Dermis blood vessel endothelial cell (primary cell): ENCODE measurements at places on chromosomes 6 and 20. TPM values are rescaled to one million over a fixed set of nuclear protein-coding genes. Genes with fewer than 3 reads are reported as not detected.

- DNase-seq: no peak
These were observed 19.1 kb upstream of the SPTLC3 start for GRCh38 chr20:12989586-12990115.

- peak; percentile 79 for DNase-seq
These were observed 692.1 kb downstream of the HTR1B start for GRCh38 chr6:76771059-76771634.

- no peak for DNase-seq
These were observed 1.1 kb upstream of the PRELID3B start for GRCh38 chr20:59043698-59044097.

- DNase-seq: no peak
These were observed 113.8 kb downstream of the AHI1 start for GRCh38 chr6:135383766-135384165.

GRCh38 chr6:147040121-147040910, 163.9 kb upstream of the STXBP5 start:
- no peak for DNase-seq

GRCh38 chr6:149127212-149127611, 190.3 kb upstream of the TAB2 start:
- no peak for DNase-seq

DNA sequence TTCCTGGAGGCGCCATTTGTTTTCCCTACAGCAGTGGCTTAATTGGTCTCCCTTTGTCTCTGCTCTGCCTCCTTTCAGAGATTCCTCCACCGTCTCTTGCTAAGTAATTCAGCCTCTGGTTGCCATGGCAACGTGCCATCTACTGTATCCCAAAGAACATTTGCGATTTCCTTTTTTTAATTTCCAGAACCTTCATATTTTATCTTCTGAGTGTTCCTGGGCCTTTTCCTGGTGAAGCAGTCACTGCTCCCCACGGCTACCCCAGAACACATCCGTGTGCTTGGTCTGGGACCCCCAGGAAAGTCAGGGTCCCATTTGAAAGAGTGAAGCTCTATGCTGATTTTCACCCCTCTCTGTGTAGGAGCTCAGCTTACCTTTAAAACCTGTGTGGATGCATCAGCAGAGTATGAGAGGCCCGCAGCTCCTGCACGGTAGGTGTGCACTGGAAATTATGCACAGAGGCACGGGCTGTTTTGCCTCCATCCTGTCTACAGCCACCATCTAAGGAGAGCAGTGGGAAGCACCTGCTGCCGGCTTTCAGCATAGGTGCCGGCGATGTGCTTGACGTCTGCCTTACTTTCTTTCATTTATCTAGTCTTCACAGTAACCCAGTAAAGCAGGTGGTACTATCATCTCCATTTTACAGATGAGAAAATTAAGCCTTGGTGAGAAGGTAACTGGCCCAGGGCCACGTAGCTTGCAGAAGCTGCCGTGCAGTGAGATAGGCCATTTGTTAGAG, 122.8 kb downstream of the SYCP2 start:
- DNase-seq: no peak

DNA sequence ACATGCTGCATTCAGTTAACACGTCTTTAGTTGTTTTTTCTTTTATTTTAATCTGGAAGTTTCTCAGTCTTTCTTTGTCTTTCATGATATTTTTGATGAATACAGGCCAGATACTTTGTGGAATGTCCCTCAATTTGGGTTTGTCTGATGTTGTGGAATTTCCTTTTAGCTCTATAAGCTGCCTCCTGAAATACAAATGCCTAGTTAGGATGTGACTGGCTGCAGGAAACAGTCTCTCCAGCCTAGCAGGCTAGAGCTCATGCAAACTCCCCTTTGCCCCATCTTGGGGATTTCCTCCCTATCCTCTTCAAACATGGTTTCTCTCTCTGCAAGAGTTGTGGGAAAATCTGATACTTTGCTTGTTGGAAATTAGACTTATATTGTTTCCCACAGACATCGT, 89.3 kb upstream of the JAG1 start:
- peak; percentile 47 for DNase-seq

DNA sequence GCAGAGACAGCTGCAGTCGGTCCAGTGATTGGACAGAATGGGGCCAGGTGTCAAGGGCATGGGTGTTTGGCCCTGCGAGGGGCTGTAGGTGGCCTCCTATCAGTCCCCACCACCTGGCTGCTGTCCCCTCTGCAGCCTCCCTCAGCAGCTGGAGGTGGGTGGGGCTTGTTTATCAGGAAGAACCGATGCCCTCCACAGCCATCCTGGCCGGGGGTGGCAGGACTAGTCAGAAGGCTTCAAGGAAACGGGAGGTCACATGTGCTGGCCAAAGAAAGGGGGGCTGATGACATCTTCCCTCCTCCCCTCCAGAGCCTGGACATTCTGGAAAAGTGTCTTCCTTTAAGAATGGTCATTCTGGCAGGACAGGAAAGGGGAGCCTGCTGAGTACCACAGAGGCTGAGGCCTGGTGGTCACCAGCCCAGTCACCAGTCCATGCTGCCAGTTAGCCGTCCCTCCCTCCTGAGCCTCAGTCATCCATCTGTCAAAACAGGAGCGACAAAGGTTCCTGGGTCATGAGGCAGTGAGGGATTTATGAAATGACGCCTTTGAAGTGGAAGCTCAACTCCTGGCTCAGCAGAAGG, 4.1 kb downstream of the FAM210B start:
- DNase-seq: peak; percentile 67

GRCh38 chr6:14734052-14734415, 511.8 kb upstream of the JARID2 start:
- no peak for DNase-seq

DNA sequence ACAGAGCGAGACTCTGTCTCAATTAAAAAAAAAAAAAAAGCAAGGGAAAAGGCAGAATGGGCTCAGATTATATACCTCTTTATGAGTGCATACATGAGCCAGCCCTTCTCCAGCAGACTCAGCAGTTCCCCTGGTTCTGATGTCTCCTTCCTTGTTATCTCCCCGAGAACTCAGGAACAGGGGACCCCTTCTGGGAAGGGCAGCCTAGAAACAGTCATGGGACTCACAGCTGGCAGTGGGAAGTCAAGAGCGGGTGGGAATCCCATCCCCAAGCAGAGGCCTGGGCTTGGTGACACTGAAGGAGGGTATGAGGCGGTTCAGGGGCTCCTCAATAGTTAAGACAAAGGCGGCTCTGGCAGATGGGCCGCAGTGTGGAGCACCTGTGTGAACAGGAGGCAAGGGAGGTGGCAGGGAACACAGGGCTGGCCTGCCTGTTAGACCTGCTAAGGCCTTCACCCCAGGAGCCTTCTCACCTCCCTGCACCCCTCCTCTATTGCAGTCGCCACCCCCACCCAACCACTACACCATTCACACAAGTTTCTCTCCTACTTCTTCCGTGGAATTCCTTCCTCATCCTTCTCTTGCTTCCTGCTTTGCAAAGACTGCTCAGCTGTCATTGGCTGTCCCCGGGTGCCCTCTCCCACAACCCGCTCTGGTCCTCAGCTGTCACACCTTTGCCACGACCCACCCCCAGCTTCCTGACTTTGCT, 29.7 kb upstream of the MDFI start:
- no peak for DNase-seq

GRCh38 chr6:155782739-155783459, 327.3 kb upstream of the NOX3 start:
- no peak for DNase-seq

DNA sequence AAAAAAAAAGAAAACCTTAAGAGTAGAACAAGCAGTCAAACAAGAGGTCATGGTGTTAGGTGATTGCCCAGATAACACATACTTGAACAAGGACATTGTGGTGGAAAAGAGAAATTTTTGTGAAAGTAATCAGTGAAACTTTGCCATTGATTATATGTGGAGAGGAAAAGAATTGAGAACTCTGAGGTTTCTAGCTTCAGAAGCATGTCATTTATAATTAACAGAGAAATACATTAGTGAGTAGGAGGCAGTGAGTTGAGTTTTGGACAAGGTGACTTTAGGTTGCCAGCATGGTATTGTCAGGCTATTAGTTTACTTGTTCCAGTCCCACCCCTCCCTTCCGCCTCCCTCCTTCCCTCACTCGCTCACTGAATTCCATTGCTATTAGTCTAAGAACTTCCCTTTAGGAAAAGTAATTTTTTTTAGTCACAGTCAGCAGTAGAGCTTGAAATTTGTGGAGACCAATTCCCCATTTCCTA, 17.2 kb downstream of the TAB2 start:
- DNase-seq: peak; percentile 51

GRCh38 chr6:142440600-142441293, 138.9 kb downstream of the ADGRG6 start:
- DNase-seq: no peak

GRCh38 chr20:54162378-54163009, 11.3 kb downstream of the CYP24A1 start:
- DNase-seq: no peak

GRCh38 chr6:11017090-11017489, 27.0 kb downstream of the ELOVL2 start:
- no peak for DNase-seq

GRCh38 chr20:21693322-21693721, 12.1 kb upstream of the PAX1 start:
- DNase-seq: no peak

- DNase-seq: no peak
These were observed 8.9 kb downstream of the RPS10 start for GRCh38 chr6:34416877-34417371.

DNA sequence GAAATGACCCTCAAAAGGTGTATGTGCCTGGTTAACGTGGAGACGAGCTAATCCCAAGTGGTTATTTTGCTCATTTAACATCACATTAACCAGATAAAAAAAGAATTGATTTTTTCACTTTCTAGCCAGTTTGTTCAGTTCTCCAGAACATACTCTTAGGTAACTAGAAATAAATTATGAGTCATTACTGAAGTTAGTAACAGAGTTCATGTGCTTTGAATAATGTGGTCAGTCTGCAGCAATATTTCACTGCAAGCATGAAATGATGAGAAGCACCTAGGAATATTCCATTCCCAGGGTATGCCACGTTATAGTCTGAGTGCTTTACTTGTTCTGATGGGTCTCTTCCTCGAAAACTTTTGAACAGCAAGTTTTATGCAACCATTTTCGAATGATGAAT, 138.3 kb upstream of the INSM1 start:
- DNase-seq: no peak

DNA sequence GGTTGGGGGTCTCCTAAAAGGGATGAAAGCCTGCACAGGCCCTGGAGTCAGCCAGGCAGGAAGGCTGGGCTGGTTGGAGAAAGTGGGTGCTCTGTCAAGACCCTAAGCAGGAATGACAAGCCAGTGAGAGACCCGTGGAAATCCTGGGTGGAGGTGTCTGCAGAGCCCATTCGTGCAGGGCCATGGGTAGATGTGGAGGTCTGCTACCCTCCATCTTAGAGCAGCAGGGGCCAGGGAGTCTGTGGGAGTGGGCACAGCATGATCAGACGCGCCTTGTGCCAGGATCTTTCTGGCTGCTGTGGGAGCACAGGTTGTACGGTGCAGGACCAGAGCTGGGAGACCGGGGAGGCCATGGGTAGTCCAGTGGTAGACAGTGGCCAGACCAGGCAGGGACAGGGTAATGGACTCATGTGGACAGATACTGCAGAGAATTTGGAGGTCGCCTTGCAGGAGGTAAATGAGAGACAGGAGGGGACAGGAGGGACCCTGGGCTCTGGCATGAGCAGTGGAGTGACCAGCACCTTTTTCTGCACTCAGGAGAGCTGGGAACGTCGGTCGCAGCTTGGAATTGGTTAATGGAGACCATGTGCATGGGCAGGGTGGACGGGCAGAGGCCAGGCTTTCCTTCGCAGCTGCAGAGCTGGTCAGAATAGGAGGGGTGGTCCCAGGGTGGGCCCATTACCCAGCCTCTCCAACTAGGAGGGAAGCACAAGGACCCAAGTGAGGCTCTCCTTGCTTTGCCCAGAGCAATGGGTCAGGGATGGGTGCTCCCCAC, 203.5 kb upstream of the PMEPA1 start:
- DNase-seq: no peak

Gene FAM184A
- total RNA-seq: 0.17 and 0.33 TPM in 2 replicates

Gene PDYN
- not detected in 2 replicates for total RNA-seq

Gene SMPDL3A
- total RNA-seq: 4.8 and 6.3 TPM in 2 replicates

Gene PRR18
- not detected in 2 replicates for total RNA-seq

Gene APOBEC2
- total RNA-seq: 0.19 TPM in 1 of 2 replicates, not detected in the other

Gene MAP3K5
- total RNA-seq: 5.8 and 10.9 TPM in 2 replicates

Gene AVP
- total RNA-seq: not detected in 2 replicates

Gene SLC13A3
- total RNA-seq: 0.05 TPM in 1 of 2 replicates, not detected in the other

Gene PCIF1
- total RNA-seq: 13.3 and 16.2 TPM in 2 replicates
